Activated CD4-positive, alpha-beta T cell treated with anti-CD3 and anti-CD28 coated beads for 24 hours (primary cell): ENCODE measurements at places on chromosomes 6 and 20.

- no peak for DNase-seq
These were observed 11.3 kb downstream of the SERPINB6 start for GRCh38 chr6:2959909-2960719.

GRCh38 chr20:39850821-39851330 is 838.2 kb downstream of the MAFB start:
- no peak for DNase-seq

- DNase-seq: no peak
These were observed 2.2 kb upstream of the OSER1 start for GRCh38 chr20:44212792-44213191.

DNA sequence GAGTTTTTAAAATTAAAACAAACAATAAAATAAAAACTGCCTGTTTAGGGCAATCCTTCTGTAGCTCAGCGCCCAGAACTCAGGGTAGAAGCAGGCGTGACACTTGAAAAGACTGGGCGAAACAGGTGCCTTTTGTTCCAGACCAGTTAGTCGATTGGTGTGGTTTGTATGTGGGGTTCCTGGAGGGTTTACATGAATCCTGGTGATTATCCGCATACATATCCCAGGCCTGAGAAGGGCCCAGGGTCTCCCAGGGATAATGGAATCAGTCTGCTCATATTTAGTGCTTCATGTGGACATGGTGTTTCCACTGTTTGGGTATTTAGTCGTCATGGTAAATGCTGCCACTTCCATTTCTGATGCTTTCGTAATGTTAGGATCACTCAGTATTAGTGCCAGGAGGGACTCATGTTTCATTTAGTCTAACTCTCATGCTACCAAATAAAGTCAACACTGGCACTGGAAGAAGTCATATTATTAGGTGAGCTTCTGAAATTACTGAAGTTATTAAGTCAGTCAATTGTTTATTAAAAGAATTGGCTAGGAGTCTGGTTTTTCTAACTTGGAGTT is 116.5 kb downstream of the SAMD5 start:
- DNase-seq: no peak

DNA sequence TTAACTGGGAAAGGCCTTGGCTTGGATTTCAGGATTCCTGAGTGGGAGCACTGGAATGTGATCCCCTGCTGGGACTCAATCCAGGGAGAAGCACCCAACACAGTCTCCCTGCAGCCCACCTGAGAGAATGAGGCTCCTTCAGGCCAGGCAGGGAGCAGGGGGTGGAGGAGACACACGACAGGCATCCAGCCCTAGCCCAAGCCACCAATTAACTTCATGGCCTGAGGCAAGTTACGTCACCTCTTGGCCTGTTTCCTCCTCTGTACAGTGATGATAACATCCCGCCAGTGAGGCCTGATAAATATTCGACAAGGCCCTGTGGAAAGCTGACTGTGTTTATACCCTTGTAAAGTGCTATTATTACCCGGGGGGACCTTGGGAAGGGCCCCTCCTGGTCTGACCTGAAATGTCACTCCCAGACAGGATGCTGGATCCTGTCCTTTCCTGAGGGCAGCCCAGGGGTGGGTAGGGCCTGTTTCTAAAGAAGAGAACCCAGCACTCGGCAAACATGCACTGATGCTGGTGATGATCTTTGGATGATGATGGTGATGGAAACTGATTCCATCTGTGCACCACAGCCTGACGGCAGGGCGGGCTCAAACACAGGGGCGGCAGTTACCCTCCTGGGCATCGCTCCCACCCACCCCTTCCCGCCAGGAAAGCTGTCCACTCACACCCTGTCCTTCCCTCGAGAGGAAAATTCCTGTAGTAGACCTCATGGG is 12.4 kb downstream of the FRS3 start:
- no peak for DNase-seq

DNA sequence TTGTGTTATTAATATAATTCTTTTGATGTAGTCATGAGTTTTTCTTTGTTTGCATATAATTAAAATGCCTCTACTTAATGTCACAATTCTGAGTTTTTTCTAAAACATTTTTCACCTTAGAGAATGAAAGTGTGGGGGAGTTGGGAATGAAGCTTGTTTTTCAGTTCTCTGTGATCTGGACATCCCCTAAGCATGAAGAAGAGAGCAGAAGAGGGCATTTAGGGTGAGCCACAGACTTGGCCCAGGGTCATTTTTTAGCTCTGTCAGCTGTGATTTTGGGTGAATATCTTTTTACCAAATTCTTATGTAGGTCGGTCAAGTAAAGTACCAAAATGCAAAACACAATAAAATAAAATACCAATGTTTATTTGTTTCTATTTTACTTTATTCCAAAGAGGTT is 3.9 kb downstream of the OTOR start:
- no peak for DNase-seq

- no peak for DNase-seq
These were observed 65.4 kb downstream of the GPR6 start for GRCh38 chr6:110043366-110043994.

DNA sequence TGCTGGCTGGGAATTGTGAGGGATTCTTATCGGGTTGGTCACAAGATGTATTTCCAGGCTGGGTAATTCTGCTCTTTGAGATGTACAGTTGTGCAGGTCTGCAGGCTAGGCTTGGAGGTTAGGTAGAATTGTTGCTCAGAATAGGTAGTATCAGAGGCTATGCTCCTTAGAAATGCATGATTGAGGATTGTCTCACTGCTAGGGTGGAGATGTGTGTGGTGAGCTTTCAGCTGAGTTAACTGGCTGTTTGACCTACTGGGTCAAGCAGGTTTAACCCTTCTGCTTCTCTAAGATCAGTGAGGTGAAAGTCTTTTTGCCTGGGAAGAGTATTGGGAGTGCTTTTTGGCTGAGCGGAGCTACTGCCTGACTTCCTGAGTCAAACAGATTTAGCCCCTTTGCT is 701.1 kb downstream of the UTRN start:
- no peak for DNase-seq

DNA sequence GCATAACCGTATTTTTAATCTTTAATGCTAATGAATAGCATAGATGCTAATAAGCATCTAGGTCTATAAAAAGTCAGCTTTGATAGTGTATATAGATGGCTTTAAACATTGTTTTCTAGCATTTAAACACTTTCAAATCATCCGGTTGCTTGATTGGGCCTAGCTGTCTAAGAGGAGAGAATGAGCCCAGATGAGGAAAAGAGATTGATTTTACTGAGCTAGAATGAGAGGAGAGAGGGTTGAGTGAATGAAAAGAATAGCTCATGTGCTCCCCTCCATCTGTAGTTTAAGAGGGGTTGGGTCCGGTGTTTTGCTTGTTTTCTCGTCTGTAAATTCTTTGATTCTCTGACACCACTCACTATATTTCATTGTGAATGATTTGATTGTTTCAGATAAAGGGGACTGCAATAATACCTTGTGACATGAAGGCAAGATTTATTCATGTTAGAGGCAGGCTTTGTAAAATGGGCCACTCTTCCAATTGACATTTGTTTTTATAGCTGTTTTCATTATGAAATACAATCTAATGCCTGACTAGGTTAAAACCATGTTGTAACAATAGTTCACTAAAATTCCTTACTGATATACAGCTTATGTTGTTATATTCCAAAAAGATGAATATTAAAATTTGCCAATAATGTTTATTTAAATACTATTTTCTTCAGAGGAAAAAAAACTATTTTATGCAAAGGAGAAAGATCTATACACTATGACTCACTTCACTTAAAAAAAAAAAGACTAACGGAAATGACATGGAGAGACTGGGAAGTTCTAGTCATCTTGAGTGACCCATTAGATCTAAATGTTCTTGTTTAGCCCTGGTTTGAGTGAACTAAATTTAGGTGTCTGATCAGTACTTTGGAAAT is 3.2 kb downstream of the PTPN1 start:
- no peak for DNase-seq

GRCh38 chr6:137020776-137021175 is 24.0 kb downstream of the IL20RA start:
- DNase-seq: no peak

DNA sequence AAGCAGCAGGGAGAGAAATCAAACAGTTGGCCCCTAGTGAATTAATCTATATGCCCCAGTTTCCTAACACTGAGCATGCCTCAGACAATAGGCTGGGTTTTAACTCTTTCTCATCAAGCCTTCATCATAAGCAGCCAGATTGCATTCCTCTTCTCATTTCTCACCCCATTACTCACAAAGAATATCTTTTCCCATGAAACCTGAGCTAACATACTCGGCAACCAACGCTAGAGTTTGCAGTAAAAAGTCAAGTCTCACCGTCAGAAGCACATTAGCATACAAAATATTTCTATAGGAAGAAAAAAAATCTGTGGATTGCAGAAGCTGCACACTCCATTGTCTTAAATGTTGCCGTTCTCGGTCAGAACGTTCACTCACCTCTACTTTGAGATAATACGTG is 429.9 kb upstream of the ARID1B start:
- no peak for DNase-seq

DNA sequence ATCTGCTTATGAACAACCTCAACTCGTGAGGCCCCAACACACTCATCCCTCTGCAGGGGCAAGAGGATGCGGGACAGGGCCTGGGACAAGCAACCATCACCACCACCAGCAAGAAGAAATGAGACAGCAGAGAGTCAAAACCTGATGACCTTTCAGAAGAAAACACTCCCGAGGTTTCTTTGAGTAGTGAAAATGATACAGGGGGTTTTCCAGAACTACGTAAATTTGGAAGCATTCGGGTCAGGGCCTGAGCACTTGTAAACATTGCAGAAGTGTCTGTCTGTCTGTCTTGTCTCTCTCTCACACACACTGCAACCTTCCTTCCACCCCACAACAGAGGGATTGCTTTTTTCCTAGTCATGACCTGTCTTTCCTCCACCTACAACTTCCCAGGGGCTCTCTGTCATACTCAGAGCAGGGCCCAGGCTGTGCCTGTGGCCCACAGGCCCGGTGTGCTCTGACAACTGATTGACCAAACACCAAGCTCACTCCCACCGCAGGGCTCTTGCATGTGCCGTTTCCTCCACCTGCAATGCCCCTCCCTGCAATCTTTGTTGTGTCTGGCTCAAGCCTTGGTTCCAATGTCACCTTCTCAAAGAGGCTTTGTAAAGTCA is 90.9 kb downstream of the BMP7 start:
- DNase-seq: no peak

DNA sequence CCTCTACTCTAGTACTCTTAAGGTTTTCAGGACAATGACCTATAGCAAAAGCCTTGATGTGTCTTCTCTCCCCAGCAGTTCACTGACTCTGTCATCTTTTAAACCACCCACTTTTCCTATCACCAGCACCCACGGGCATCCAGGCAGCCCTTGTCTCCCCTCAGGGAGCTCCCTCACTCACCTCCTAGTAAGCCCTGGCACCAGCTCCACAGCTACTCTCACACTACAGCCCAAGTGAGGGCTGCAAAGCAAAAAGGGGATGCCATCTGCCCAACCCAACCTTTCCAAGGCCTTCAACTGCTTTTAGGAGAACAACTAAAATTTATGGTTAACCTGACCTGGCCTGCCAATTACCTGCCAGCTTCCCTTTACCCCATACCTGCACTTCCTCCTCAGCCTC is 26.0 kb downstream of the GCLC start:
- no peak for DNase-seq

GRCh38 chr6:151063352-151063751 is 176.4 kb upstream of the AKAP12 start:
- no peak for DNase-seq

GRCh38 chr6:113629256-113629655 is 227.9 kb upstream of the MARCKS start:
- DNase-seq: no peak

DNA sequence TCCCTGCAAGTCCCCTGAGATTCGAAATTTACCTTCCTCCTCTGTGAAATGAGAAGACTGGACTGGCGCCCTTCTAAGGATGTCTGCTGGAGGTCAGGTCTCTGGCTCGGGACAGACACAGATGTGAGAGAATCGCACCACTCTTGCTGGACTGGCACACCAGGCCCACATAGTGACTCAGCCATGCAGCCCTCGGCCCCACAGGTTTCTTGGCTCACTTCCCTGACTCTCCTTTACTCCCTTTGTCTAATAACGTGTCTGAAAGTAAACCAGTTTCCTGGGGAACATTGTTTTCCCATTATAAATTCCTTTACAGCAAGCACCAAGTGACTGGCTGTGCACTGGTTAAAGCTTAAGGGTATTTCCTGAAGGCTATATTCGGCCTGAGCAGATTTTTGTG is 106.7 kb upstream of the PLEKHG1 start:
- DNase-seq: no peak

DNA sequence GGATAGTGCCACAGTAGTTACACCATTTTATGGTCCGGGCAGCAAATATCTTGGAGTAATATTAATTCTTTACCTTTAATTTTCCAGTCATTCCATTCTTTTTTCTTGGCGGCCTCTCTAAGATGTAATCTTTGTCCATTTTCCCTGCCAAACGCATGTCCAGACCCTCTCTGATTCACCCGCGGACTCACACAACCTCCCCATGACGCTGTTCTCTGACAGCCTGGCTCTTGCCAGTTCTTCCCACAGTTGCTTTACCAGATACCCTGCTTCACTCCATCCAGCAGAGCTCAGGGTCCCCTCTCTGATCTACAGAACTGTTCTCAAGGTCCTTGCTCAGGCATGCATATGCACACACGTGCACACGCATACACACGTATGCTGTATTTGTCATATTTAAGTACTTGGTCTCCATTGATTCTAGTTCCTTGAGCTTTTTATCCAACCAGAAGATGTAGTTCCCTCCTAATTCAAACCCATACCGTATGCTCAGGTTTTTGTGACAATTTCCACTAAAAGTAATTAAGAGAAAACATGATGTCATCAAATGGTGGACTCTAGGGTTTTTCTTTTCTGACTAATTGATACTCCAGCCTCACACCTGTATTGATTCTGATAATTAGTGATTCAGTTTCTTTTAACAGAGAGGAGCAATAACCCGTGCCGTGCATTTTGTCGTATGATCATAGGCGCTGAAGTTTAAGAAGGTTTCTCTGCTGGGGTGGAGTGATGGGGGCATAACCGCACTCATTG is 10.0 kb downstream of the BPHL start:
- DNase-seq: no peak

GRCh38 chr6:112503091-112503596 is 156.0 kb downstream of the RFPL4B start:
- DNase-seq: no peak

DNA sequence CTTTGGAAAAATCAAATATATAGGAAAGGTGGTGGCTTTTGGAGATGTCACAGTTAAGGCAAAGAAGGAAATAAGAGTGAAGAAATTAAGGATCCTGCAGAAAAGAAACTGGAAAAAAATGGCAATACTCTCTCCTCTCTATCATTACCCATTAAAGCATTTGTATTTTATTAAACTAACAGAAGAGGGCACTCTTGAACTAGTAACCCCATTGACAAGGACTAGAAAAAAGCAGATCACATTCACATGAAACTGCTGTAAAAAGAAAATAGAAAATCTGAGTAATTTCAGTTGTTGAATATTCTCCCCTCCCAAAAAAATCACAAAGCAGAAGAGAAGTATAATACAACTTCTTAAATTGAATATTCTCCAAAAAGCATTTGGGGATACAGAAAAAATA is 104.1 kb upstream of the SLC35B3 start:
- DNase-seq: no peak

GRCh38 chr6:42199106-42199981 is 4.6 kb upstream of the GUCA1B start:
- no peak for DNase-seq
